ENCODE measurements at places on chromosomes 1 and 21.

GRCh38 chr1:2213576-2214505 lies 14.3 kb upstream of the SKI start:
- DNase-seq: no peak

- DNase-seq: no peak
These were observed 19.0 kb downstream of the THEMIS2 start for GRCh38 chr1:27891196-27891889.

- no peak for DNase-seq
These were observed 33.1 kb upstream of the EXOSC10 start for GRCh38 chr1:11132563-11133293.

DNA sequence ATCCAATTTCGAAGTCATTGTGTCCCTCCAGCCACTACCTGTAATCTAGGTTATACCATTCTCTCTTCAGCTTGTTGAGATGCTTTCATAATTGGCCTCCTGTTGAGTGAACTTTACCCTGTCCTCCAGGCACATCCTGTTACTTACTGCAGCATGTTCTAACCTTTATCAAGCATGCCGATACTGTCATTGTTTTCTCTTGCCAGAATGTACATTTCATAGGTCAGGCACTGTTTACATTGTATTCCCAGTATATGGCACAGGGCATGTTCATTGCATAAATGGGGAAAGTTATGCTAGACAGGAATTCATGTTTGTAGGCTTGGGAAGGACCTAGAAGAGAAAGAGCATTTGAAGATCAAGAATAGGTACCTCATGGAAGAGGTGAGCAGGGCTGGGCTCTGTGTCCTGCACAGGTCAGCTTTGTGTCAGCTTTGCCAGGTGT lies 10.2 kb downstream of the CXADR start:
- DNase-seq: no peak

DNA sequence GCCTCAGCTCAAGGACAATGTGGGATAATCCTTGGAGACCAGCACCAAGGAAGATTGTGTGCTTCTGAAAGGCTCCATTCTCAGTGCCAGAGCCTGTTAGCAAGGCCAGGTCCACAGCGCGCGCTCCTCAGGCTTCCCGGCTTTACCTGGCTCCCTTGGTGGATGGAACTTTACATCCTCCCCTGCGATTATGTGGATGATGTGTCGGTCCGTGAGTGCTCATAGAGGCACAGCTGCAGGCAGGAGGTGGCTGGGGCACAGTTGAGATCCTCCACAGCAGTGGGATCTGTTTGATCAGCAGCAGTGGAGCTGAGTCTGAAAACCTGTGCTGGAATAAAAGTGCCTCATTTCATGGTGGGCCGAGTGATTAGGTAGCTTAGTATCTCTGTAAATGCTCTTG lies 62.7 kb downstream of the PRDM2 start:
- DNase-seq: no peak

DNA sequence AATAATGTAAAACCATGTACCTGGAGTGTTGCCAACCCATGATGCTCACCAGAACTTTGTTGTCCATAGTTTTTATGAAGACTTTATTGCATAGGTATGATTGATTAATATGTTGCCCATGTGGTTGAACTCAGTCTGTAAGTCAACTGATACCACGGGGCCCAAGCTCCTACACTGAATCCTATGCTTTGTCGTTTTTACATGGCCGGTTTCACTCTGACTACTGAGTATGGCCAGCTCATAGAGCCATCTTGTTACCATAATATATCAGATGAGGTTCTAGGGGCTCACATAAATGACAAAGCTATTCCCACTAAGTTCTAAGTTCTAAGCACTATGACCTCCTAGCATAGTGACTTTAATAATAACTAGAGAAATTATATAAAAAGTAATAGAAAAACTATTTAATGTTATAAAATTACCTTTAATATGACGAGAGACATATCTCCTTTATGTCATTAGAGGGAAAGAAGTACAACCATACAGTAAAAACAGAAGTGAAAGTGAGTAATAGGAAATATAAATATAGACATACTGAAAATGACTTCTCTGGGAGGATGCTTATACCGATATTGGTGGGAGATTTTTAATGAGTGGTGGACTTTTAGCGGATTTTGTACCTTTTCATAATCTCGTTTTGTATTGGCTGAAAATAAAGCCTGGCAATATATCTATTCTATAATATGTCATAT lies 983.4 kb upstream of the PRMT6 start:
- DNase-seq: no peak

All from NCI-H2081 treated with DMSO at 0.1 percent for 48 hours (cell line).